CMK (cell line): ENCODE measurements at places on chromosomes 6 and 20.

- DNase-seq, result no peak
Measured at GRCh38 chr6:89022798-89023197, 57.8 kb upstream of the PNRC1 start.

DNA sequence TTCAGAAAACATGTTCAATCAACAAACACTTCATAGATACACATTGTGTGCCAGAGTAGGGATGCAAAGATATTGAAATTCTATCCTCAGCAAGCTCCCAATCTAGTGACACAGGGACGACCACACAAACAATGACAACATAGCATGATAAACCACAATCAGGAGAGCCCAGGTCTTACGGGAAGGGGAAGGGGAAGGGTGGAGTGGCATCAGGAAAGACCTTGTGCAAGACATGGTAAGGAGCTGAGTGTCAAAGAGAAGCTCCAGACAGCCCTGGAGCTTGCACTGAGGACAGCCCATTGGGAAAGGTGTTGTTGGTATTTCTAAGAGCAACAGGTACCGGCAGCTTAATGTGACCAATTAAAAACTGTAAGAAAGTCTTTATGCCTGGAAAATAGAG lies 103.6 kb downstream of the PDE7B start:
- DNase-seq, result no peak

DNA sequence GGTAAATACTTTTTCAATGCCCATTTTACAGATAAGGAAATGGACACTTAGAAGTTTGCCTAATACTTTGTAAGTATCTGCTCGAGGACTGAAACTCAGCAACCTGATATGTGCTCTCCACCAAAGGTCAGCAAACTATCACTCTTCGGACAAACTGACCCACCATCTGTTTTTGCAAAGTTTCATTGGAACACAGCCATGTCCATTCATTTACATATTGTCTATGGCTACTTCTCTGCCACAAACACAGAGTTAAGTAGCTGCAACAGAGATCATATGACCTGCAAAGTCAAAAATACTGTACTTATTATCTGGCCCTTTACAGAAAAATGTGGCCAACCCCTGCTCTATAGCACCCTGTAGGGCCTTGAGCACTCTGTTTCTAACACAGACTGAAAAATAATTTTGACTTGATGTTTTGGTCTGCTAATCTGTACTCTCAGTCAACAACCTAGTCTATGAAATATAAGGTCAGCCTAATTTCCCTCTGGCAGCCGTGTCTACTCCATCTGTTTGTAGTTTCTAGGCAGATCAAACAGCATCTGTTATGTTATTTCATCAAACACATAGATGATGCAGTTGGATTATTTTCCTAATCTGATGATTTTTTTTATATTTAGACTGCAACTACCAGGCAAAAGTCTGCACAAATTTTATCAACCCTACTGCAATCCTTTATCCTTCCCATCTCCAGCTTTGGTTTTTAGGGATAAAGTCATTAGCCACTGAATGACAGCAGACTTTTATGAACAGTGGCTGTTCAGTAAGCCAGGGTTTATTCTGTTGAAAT lies 41.4 kb upstream of the BEND6 start:
- DNase-seq, result no peak

- no peak for DNase-seq
Measured at GRCh38 chr20:19710336-19711120, 47.5 kb upstream of the RIN2 start.

DNA sequence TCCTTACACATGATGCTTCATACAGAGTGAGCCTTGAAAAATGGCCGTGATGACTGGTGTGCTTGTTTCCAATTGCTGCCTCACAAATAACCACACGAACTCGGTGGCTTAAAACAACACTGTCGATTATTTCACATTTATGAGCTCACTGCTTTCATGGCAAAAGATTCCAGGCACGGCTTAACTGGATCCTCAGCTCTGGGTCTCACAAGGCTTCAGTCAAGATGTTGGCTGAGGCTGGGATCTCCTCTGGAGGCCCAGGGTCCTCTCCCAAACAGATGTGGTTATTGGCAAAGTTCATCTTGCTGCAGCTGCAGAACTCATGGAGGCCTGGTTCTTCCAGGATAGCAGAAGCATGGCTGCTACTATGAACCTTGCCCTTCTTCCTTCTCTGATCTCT lies 144.6 kb downstream of the TFAP2C start:
- no peak for DNase-seq

- no peak for DNase-seq
Measured at GRCh38 chr6:100671740-100672139, 207.0 kb upstream of the SIM1 start.

- no peak for DNase-seq
Measured at GRCh38 chr6:150256618-150257272, 112.1 kb upstream of the IYD start.

DNA sequence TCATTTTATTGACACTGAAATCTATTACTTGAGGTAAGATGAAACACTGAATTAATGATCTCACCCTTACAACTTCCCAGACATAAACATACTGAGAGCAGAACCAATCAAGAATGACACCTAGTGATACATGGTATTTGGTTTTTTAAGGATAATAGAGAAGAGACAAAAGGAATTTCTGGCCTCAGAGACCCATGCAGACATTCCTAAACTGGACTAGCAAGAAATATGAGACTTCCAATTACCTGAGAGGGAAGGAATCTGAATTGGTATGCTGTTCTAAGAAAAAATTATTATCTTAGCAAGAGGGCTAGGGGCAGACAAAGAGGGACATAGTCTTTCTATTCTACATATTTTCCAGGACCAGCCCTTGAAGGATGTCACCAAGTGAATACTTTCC lies 141.1 kb downstream of the BMP5 start:
- DNase-seq, result no peak

- no peak for DNase-seq
Measured at GRCh38 chr20:36881888-36882287, 6.0 kb downstream of the TLDC2 start.

DNA sequence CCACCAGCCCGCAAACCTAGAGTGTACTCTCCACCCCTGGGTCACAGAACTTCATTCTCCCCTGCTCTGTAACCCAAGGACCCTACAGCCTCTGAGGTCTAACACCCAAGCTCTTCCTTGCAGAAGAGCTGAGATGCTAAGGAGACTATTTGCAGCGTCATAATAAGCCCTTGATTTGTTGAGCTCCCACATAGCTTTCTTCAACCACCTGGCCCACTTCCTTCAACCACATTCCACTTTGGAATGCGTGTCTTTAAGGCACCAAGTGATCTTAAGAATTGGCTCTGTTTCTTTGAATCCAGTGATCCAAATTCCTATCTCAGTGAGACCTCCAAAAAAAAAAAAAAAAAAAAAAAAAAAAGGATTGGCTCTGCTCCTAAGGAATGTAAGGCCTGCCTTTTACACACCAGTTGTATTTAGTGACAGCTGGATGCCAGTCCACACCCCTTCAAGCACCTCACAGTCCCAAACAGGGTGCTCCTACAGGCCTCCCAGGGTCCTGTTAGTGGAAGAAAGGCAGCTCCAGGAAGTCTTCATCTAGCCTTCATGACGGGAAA lies 106.2 kb downstream of the UBE3D start:
- no peak for DNase-seq

DNA sequence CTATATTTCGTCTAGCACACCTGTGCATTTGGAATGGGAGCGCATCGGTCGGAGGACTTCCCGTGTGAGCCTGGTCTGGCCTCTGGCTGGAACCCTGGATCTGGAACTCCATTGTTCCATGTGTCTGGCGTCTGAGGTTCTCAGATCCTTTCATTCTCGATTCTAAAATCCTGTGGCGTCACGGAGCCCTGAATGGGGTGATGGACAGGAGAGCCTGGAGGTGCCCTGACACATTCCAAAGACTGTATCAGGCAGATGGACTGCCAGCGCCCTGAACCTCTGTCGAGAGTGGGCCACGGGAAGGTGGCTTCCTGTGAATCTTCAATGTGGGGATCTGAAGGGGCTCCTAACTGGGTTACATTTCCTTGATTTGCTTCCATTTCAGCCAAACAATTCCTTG lies 20.6 kb downstream of the MYH7B start:
- no peak for DNase-seq

GRCh38 chr6:136920216-136920615 lies 1.9 kb upstream of the SLC35D3 start:
- no peak for DNase-seq

- DNase-seq, result no peak
Measured at GRCh38 chr6:26335231-26335630, 29.8 kb upstream of the BTN3A2 start.
